Activated T-cell treated with anti-CD3 and anti-CD28 coated beads, Interleukin-2, amount 50 U/mL, for 4 hours (primary cell): ENCODE measurements at places on chromosomes 3 and 15.

GRCh38 chr3:165389064-165389463, 192.9 kb upstream of the SLITRK3 start:
- DNase-seq = no peak

DNA sequence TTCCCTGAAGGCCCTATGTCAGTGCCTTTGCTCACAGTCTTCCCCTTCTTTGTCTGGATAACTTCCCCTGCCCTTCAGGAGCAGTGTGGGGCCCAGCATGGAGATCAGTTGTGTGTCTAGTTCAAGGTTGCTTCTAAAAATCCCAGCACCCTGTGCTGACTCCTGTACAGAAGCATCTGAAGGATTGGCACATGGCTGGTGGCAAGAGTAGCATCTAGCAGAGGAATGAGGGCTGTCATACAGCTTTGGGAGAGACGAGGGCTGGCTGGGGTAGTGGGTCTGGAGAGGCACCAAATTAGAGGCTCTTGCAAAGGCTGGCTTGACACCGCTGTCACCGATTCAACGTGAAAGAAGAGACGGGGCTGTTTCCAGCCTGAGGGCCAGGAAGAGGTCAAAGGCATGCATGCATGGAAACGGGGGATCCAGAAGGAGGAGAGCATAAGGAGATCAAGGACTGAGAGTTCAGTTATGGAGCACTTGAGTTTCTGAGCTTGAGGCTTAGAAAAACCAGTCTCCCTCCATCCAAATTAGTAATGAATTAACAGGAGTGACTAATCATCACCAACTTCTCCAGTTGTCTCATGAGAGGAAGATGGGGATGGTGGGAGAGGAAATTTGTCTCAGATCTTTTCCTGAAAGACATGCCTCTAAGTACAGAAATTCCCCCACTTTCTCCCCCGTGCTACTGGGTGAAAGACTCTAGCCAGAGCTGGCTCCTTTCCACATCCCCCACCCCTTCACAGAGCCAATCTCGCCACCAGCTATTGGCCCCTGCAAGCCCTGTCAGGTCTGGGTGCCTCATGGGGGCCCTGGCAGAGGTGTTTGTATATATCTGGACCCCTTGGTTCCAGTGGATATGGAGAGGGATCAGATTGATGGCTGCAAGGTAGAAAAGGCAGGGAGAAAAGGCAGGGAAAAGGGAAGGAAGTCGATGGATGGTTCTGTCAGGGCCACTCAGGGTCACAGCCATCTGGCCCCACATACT, 45.9 kb downstream of the SLCO2A1 start:
- no peak for DNase-seq

DNA sequence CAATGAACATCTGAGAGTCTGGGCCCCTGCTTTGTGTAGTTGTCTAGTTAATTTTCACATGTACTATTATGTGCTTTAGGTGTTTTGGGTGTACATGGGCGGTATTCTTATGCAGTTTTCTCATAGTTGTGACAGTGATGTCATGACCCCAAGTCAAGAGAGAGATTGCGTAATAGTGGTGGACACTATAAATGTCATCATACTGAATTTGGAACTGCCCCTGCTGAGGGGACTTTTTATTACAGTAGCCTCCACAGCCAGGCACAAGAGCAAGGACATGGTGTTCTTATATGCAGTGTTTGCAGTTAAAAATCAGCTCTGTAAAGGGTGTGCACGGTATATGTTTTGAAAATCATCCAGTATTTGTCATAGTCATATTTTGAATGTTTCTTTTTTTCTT, 29.5 kb downstream of the ABHD2 start:
- no peak for DNase-seq

DNA sequence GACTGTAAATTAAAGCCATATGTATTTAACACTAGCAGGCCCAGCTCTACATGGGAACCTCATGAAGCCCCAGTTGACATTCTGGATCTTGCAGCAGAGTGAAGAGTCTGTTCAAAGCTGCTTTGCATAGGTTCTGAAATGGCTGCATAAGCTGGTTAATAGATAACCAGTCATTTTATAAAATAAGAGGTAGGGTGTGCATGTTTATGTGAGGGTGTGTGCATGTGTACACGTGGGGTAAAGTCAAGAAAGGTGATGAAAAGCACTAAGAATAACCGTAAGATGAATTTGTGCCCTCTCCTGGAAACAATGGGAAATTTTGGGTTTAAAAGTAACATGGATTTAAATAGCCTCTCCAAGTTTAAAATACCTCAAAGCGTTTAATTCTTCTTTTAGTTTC, 33.0 kb downstream of the PAQR9 start:
- no peak for DNase-seq

GRCh38 chr3:195807681-195808121, 4.0 kb downstream of the MUC4 start:
- no peak for DNase-seq

GRCh38 chr15:99502661-99503060, 63.1 kb upstream of the MEF2A start:
- DNase-seq = no peak
